ENCODE measurements at places on chromosomes 2 and 18. TPM values are rescaled to one million over a fixed set of nuclear protein-coding genes. Genes with fewer than 3 reads are reported as not detected.

The GAL3ST2 gene
- 0.18 TPM for total RNA-seq

The UGT1A10 gene
- 0.83 TPM for total RNA-seq

The C2orf42 gene
- 16.2 TPM for total RNA-seq

The ABHD1 gene
- total RNA-seq = not detected

The ST3GAL5 gene
- 30.2 TPM for total RNA-seq

The RAD51AP2 gene
- not detected for total RNA-seq

The SPIRE1 gene
- total RNA-seq = 24.6 TPM

The FBLN7 gene
- 0.57 TPM for total RNA-seq

The SMC6 gene
- 18.3 TPM for total RNA-seq

The EGR4 gene
- not detected for total RNA-seq

The VAMP8 gene
- total RNA-seq = 1.8 TPM

The CERKL gene
- not detected for total RNA-seq

The GALR1 gene
- total RNA-seq = not detected

The CSRNP3 gene
- total RNA-seq = 0.57 TPM

The CFAP221 gene
- not detected for total RNA-seq

The UBE2F gene
- total RNA-seq = 46.4 TPM

The CLEC4F gene
- total RNA-seq = not detected

The RASGRP3 gene
- total RNA-seq = 0.71 TPM

The DES gene
- total RNA-seq = 3.7 TPM

The EMILIN1 gene
- 242 TPM for total RNA-seq

The SULT1C4 gene
- not detected for total RNA-seq

The TDRD15 gene
- not detected for total RNA-seq

The GPR155 gene
- total RNA-seq = 4.8 TPM

The TBC1D8 gene
- total RNA-seq = 18.9 TPM

The MYO1B gene
- total RNA-seq = 83.3 TPM

Data from smooth muscle cell of bladder (primary cell).